ENCODE measurements at places on chromosomes 6 and 20. TPM values are rescaled to one million over a fixed set of nuclear protein-coding genes. Genes with fewer than 3 reads are reported as not detected.

DNA sequence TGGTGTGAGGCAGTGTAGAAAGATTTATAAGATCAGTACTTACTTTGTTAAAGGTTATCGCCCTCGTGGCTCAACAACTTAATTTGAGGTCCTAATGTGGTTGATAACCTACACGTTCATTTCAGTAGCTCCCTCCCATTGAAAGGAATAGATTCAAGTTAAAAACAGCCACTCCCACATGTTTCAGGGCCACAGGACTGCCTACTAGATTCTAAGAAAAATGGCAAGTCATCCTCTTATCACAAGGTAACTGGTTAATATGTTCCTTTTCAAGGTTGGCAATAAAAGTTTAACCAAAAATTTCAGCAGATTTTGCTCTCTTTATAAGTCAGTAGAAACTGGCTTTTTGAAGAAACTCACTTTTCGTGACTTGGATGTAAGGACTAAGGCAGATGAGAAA lies 17.1 kb downstream of the GSTA2 start:
- DNase-seq = no peak
- no peaks in the 10 kb centered on the region for H3K4me1 ChIP-seq
- H3K36me3 ChIP-seq = no peaks in the 10 kb centered on the region
- H3K4me3 ChIP-seq = no peak overlapping the region

Gene WFDC5
- not detected for total RNA-seq

DNA sequence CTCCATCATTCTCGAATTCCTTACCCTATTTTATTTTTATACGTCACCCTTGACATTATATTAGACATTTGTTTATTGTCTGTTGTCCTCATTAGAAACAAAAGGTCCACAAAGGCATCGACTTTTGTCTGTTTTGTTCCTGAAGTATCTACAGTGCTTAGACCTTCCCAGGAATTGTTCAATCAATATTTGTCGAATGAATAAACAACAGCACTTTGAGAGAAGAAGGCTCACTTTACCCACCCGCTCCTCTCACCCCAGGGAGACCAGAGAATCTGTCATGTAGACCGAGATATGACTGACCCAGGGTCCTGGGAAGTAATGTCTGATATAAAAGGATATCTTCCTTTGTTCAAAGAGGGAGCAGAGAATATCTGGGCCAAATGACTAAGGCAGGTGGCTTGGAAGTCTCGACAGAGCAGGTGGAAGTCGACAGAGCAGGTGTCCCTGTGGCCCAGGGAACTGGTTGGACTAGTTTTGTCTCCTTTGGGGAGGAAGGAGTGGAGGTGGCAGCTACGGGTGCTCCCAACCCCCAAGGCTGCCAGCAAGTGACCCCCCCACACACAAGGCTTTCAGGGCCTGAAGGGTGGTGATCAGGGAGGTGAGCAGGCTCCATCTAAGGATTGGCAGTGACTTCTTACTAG lies 14.8 kb upstream of the CHMP4B start:
- no peak for DNase-seq
- H3K4me3 ChIP-seq = no peak overlapping the region
- no peaks in the 10 kb centered on the region for H3K27me3 ChIP-seq
- H3K27ac ChIP-seq = no peak overlapping the region
- H3K36me3 ChIP-seq = no peaks in the 10 kb centered on the region

DNA sequence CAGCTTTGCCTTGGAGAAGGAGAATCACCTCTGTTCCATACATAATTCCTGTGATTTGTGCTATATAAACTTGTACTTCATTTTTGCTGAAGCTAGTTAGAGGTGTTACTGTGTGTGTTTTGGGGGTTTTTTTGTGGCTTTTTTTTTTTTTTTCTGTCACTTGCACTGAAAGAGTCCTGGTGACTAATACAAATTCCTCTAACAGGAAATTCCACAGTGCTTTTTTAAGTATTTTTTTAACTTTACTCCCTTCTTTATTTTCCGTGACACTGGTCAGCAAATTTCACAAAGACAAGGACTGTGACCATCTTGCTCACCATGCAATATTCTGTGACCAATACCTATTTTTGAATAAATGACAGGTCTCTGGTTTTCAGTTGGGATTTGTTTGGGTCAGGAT lies 110.5 kb downstream of the ISM1 start:
- H3K36me3 ChIP-seq = no peaks in the 10 kb centered on the region
- H3K4me1 ChIP-seq = no peaks in the 10 kb centered on the region
- H3K4me3 ChIP-seq = no peak overlapping the region
- DNase-seq = no peak

DNA sequence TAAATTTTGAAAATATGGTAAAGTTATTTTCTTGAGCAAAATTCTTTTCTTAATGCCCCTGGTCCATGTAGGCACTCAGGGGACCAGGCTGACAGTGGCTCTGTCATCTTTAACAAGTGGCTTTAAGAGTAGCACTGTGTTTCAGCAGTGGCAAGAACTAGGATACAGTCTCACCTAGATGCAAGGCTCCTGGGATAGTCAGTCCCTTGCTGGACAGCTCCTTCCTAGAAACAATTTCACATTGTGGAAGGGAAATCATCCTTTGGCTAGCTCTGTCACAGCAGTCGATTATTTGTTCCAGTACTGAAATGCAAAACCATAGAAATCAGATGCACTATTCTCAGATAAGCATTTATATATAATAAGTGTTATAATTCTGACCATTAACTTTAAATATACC lies 175.4 kb upstream of the KCNQ5 start:
- no peaks in the 10 kb centered on the region for H3K36me3 ChIP-seq
- no peaks in the 10 kb centered on the region for H3K4me1 ChIP-seq
- DNase-seq = no peak
- H3K4me3 ChIP-seq = no peak overlapping the region

DNA sequence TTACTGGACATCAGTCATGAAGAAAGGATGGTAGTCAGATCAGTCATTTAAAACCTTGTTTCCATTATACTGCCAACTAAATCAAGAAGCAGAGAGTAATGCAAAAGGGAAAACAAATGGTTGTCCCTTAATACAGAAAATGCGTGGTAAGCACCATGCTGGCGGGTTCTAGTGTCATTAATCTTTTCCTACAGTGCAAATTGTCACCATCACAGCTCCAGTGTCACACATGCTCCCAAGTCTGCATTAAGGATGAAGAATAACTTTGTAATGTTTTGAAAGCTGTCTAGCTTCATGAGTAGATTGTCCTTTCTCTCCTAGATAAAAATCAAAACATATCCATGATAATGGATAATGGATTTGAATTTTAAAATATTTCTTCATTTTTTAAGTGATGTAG lies 735.6 kb downstream of the EPHA7 start:
- H3K27me3 ChIP-seq = no peaks in the 10 kb centered on the region
- no peak for DNase-seq
- no peak overlapping the region for H3K4me3 ChIP-seq
- no peak overlapping the region for H3K27ac ChIP-seq
- no peaks in the 10 kb centered on the region for H3K4me1 ChIP-seq
- H3K36me3 ChIP-seq = no peaks in the 10 kb centered on the region

Gene SLC13A3
- 0.49 TPM for total RNA-seq

Gene CTAGE9
- not detected for total RNA-seq

Gene CTCFL
- total RNA-seq = 0.25 TPM

- no peaks in the 10 kb centered on the region for H3K36me3 ChIP-seq
- no peak overlapping the region for H3K27ac ChIP-seq
- no peak for DNase-seq
- H3K27me3 ChIP-seq = peaks cover 3% of the 10 kb centered on the region
These were observed 31.8 kb upstream of the ZNF133 start for GRCh38 chr20:18256440-18257090.

- peak within 1 kb of the TSS; percentile 80 for H3K4me3 ChIP-seq
- peaks cover 19% of the 10 kb centered on the region for H3K4me1 ChIP-seq
- no peak within 1 kb of the TSS for H3K27ac ChIP-seq
- H3K36me3 ChIP-seq = no peaks in the 10 kb centered on the region
- no peaks in the 10 kb centered on the region for H3K27me3 ChIP-seq
These were observed at the start of gene GCLC for GRCh38 chr6:53544470-53545308. Gene GCLC (minus strand): TSS chr6:53545101. CDS start chr6:53544645, 456 bp downstream.

DNA sequence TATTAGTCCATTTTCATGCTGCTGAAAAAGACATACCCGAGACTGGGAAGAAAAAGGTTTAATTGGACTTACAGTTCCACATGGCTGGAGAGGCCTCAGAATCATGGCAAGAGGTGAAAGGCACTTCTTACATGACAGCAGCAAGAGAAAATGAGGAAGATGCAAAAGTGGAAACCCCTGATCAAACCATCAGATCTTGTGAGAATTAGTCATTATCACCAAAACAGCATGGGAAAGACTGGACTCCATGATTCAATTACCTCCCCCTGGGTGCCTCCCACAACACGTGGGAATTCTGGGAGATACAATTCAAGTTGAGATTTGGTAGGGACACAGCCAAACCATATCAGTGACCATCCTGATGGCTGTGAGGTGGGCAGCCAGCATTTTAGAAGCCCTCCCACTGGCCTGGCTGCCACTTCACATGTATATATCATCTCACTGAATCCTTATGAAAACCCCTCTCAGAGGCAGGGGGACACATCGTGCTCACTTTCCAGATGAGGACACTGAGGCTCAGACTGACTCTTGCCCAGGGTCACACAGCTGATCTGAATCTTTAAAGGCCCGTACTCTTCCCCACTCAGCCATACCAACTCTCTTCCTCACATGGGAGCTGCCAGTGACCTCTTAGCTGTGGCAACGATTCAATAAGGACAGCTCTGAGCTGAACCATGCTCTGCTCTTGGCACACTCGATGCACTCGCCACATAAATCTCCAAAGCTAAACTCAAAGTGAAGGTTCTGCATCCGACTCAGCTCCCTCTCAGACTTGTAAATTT lies 25.7 kb downstream of the BMP7 start:
- no peak overlapping the region for H3K27ac ChIP-seq
- peaks cover 34% of the 10 kb centered on the region for H3K27me3 ChIP-seq
- no peak for DNase-seq

- H3K27ac ChIP-seq = no peak overlapping the region
- no peaks in the 10 kb centered on the region for H3K4me1 ChIP-seq
- no peak overlapping the region for H3K4me3 ChIP-seq
- no peak for DNase-seq
- no peaks in the 10 kb centered on the region for H3K36me3 ChIP-seq
These were observed 146.6 kb downstream of the RNF144B start for GRCh38 chr6:18533793-18534192.

DNA sequence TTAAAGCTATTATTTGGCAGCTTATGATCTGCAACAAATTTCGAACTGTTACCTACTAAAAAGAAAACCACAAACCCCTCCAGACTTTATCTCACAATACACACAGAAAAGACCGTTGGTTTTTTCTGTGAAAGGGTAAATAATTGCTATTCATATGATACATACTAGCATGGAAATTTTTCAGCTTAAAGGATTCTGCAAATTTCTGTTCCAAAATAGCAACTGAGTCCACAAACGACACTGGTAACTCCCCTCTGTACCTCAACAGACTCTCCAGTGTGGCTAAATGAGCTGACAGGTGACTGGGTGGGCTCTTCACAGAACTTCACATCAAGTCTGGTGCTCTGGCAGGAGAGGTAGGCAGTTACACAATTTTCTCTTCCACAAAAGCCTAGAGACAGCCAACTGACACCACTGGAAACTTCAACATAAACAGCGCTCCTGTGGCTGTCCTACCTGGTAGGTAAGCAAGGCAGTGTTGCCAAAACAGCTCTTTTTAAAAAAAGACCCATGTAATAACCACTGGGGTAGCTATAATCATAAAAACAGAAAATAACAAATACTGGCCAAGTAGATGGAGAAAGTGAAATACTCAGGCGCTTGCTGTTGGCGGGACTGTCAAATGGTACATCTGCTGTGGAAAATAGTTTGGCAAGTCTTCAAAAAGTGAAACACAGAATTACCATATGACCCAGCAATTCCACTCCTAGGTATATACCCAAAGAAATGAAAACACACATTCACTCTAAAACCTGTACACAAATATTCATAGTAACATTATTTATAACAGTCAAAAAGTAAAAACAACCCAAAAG lies 37.8 kb downstream of the ELOVL5 start:
- no peaks in the 10 kb centered on the region for H3K36me3 ChIP-seq
- H3K4me3 ChIP-seq = no peak overlapping the region
- peaks cover 45% of the 10 kb centered on the region for H3K4me1 ChIP-seq
- peak overlapping the region; percentile 52 for H3K27ac ChIP-seq
- DNase-seq = no peak
